ENCODE measurements at places on chromosomes 6 and 20.
A peak's percentile ranks its signal among the peaks of the same experiment; 100 is the strongest.

- peak; percentile 33 for DNase-seq
These were observed 216.2 kb upstream of the PRDM1 start for GRCh38 chr6:105869835-105870440.

GRCh38 chr6:42522942-42523814 is 40.7 kb upstream of the UBR2 start:
- no peak for DNase-seq

- DNase-seq: no peak
These were observed 14.9 kb downstream of the PLCG1 start for GRCh38 chr20:41152108-41152757.

GRCh38 chr6:4382362-4382853 is 247.0 kb upstream of the ECI2 start:
- no peak for DNase-seq

GRCh38 chr20:22577515-22578220 is 6.7 kb downstream of the FOXA2 start:
- DNase-seq: no peak
